ENCODE measurements at places on chromosomes 2 and 18.

- no peak for DNase-seq
Measured at GRCh38 chr18:31744321-31745067, 16.2 kb downstream of the SLC25A52 start.

GRCh38 chr2:65710356-65710755 lies 278.0 kb upstream of the SPRED2 start:
- DNase-seq: no peak

DNA sequence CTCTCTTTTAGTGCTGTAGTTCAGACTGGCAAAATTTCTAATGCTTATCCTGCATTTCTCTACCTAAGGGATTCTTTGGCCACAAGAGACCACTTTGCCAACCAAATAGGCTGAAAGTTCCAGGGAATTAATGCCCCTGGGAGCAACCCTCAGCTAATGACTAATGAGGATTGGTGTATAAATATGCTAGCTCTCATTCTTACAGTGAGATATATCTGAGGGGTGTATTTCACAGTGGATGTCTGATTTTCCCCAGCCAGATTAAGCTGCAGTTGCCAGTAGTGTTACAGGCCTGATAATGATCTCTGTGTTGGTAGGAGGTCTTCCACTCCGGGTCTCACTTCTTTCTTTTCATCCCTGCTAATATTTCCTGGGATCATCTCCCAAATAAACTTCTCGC lies 90.4 kb downstream of the GULP1 start:
- no peak for DNase-seq

DNA sequence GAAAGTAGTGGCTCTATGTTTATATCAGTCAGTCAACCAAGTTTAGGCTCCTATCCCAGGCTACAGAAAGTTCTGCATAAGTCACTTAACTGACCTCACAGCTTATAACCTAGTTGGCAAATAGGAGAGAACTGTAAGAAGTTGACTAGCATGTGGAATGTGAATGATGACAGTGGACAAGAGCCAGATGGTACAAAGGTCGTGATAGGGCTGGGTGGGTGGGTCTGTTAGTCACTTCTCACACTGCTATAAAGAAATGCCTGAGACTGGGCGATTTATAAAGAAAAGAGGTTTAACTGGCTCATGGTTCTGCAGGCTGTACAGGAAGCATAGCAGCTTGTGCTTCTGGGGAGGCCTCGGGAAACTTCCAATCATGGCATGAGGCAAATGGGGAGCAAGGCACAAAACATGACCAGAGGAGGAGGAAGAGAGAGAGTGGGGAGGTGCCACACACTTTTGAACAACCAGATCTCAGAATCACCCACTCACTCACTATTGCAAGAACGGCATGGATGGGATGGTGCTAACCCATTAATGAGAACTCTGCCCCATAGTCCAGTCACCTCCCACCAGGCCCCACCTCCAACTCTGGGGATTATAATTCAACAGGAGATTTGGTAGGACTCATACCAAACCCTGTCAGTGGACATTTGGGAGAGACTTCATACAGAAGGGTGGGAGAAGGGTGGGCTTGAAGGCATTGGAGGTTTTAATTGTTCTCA lies 68.8 kb downstream of the LTBP1 start:
- DNase-seq: no peak

DNA sequence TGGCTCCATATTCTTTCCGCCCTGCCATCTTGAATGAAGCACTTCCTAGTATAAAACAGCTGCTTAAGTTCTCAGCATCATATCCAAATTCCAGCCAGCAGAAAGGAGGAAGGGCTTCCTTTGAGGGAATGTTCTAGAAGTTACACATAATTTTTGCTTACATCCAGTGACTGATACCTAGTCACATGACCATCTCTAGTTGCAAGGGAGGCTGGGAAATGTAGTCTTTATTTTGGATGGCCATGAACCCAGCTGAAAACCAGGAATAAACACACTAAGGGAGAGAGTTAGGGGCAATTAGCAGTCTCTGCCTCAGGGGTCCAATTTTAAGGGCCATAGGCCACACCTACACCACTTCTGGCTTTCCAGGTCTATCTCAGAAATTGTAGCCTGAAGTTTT lies 57.8 kb upstream of the LMAN1 start:
- no peak for DNase-seq

GRCh38 chr2:190653931-190654330 lies 5.0 kb downstream of the NAB1 start:
- DNase-seq: no peak

DNA sequence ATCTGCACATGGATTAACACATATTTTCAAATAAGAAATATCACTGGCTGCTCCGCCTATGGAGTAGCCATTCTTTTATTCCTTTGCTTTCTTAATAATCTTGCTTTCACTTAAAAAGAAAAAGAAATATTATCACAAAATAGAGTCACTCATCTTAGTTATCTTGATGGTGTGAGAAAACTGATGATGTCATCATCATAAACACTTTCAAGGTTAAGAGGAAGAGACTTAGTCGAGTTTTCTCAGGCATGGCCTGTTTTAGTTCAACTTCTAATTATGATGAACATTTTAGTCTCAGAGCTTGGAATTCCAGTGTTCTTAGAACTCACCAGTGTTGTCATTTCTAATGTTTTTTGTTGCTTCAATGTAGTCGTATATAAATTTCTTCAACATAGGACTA lies 506.1 kb downstream of the PTPRM start:
- DNase-seq: no peak

GRCh38 chr2:118943286-118943685 lies 1.3 kb downstream of the MARCO start:
- DNase-seq: no peak

- no peak for DNase-seq
Measured at GRCh38 chr2:44351676-44352075, 9.6 kb downstream of the PREPL start.

GRCh38 chr2:28681158-28681571 lies 70.5 kb upstream of the PPP1CB start:
- no peak for DNase-seq

DNA sequence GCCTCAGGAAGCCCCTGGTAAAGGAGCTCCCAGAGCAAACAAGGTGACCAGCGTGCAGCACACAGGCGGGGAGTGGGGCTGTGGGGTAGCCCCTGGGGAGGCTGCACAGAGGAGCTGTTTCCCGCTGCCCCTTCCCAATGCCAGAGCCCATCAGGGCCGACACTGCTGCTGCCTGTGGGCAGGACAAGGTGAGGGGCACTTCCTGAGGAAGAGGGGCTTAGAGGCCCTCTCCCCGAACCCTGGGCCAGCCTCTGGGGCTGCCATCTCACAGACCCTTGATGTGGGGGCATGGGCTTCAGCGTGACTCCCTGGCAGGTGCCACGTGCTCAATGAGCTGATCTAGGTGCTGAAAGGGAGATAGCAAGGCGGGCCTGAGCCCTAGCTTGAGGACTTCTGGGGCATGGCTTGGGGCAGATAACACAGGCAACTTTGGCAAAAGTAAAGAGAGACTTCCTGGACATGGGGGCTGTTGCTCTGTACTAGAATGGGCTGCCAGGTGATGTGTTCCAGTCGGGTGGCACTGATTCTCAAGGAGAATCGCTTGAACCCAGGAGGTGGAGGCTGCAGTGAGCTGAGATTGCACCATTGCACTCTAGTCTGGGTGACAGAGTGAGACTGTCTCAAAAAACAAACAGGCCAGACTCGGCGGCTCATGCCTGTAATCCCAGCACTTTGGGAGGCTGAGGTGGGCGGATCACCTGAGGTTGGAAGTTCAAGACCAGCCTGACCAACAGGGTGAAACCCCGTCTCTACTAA lies 9.9 kb upstream of the KLF11 start:
- no peak for DNase-seq

- peak; percentile 16 for DNase-seq
Measured at GRCh38 chr2:113175736-113176695, 2.2 kb downstream of the PSD4 start.

GRCh38 chr2:96191937-96192670 lies 16.5 kb downstream of the STARD7 start:
- DNase-seq: no peak

DNA sequence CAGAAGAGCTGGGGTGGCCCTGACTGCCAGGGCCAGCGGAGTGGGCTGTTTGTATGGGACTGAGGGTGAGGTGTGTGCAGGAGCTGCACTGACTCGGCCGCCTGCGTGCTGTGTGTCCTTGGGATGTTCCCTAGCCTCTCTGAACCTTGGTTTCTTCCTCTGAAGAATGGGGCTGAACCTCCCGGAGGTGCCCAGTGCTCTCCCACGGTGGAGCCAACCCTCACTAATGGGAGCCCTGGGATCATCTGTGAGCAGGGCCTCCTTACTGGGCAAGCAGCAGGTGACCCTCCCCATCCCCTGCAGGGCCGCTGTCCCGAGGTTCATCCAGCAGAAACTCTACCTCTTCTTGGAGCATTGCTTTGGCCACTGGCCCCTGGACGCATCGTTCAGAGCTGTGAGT lies 11.7 kb upstream of the CCDC74A start:
- no peak for DNase-seq

DNA sequence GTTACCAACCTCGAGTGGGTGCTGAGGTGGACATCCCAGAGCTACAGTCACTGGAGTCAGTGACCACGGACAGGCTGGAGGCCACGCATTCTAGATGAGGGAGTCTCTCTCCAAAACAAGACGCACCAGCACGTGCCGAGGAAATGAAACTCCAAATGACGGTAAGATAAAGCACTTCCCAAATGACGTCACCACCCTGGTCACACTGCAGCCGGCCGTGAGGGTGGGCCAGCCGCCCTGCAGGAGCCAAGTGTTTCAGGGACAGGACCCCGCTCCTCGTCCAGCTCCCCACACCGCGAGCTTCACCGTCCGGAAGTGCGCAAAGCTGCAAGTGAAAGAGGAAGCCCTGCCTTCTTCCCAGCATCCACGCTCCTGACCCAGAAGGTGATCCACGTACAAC lies 99.4 kb downstream of the ZNF516 start:
- no peak for DNase-seq

DNA sequence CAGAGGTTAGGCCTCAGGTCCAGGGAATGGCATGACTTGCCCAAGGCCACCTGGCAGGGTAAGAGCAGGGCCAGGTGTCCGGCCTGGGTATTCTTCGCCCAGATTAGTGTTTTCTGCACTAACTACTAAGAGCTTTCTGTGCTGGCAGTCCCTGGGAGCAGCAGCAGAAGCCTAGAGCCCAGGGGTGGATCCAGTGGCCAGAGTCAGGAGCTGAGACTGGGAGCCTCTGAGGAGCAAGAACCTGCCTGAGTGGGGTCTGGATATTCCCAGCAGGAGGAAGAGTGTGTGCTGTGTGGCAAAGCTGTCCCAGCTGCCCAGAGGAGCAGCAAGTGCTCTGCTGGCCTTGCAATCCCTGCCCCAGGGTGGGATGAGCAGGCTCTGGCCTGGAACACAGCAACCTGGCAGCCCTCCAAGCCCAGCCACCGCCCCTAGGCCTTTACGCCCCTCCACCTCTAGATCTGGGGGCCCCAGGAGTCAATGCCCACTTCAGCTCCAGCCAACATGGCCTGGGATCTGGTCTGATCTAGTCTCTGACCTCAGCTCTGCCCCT lies 30.7 kb upstream of the GPAT2 start:
- no peak for DNase-seq

DNA sequence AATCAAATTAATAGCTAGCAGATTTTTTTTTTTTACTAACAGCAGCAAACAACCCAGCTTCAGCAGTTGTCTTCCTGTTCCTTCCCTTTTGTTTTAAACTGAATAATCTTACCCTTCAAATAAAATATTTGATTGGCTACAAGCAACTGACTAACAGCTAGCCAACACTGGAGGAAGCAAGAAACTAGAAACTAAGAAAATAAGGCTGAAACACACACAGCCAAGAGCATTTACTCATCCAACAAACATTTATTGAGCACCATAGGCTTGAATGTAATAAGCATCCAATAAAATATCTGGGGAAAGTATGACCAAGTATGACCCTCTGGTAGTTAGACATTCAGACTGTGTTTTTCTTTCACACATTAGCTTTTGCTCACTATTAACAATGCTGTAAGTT lies 189.2 kb downstream of the CD226 start:
- no peak for DNase-seq

DNA sequence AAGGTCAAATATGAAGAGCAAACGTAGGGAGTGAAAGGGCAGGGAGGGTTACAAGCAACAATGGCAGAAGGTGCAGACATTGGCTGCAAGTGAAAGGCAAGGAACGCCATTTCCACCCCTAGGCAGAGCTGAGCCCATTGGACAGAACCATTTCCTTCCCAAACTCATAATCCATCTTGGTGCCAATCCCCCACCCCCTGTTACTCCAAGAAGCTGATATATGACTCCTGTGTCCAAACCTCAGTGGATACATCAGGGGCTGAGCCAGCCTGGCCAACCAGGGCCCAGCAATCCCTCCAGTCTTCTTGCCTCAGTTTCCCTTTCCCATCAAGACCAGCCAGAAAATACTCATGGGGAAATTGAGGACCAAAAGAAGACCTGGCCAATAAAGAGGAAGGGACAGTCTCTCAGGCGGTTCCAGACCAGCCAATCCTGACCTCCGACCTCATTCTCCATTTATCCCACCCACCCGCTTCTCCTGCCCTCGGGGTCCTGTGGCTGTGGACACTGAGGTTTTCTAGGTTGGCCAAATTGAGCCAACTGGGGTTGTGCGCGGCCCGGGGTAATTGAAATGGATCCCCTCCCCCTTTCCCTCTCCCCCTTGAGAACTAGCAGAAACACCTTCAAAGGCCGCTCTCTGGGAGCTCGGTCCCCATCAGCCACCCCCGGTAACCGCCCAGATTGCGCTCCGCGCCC lies 24.8 kb downstream of the TNS1 start:
- DNase-seq: no peak

DNA sequence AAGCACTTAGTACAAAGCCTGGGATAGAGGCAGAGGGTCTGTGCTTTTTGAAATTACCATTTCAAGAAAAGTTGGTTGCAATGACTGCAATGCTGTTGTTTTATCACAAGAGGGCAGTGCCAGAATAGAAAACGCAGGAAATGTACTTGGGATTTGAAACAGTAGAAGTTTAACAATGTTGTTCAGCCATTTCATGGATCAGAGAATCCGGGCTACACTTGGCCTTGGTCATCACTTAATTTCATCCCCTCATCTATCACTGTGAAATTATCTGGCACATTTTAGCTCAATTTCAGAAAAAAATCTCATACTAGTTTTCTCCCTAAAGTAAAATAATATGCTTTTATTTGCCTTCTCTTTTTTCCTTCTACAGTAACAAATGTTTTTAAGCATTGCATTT lies 70.8 kb downstream of the RAPGEF4 start:
- peak; percentile 68 for DNase-seq

DNA sequence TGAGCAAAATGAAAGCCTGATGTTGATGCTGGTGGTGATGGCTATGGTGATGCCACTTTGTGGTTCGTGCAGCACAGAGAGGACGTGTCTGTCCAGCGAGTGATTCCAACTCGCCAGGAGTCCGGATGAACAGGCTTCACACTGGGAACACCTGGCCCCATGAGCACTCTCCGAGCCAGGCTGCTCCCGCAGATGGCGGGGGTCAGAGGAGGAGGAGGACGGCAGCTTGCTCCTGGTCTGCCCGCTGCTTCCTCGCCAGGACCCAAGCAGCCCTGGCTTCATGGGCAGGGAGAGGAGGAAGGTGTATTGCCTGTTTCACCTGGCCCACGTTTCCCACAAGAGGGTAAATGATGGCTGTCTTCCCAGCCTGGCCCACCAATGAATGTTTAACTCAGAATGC lies 121.6 kb downstream of the MTCL1 start:
- DNase-seq: no peak

GRCh38 chr18:67728364-67728763 lies 211.8 kb upstream of the DSEL start:
- no peak for DNase-seq
